Spinal cord (tissue), 10 donors: ENCODE measurements at places on chromosomes 12 and 14. TPM values are rescaled to one million over a fixed set of nuclear protein-coding genes. Genes with fewer than 3 reads are reported as not detected.

Gene PZP
- 0.47 TPM for polyA plus RNA-seq

Gene PLA2G1B
- not detected for polyA plus RNA-seq

Gene CIT
- 54.5 TPM for polyA plus RNA-seq

Gene CLEC4D
- not detected for polyA plus RNA-seq

Gene AICDA
- 0.13 TPM for polyA plus RNA-seq

Gene FSCB
- 0.06 TPM for polyA plus RNA-seq

Gene TUNAR
- polyA plus RNA-seq: 86.4 TPM

Gene SAMD4A
- polyA plus RNA-seq: 17.8 TPM

Gene TAS2R19
- polyA plus RNA-seq: 1.4 TPM

Gene PLEKHD1
- 1.4 TPM for polyA plus RNA-seq

Gene TDRD9
- 1.2 TPM for polyA plus RNA-seq

Gene CABP1
- polyA plus RNA-seq: 26.1 TPM

Gene LHX5
- polyA plus RNA-seq: 13.0 TPM

Gene EEA1
- polyA plus RNA-seq: 17.3 TPM

Gene OTX2
- polyA plus RNA-seq: not detected

Gene CCDC177
- polyA plus RNA-seq: 4.3 TPM

Gene LRP10
- 57.1 TPM for polyA plus RNA-seq

Gene SERPINA10
- 0.13 TPM for polyA plus RNA-seq

Gene SLC5A8
- polyA plus RNA-seq: 0.40 TPM

Gene SERPINA5
- polyA plus RNA-seq: 1.1 TPM

Gene TMEM121
- 24.4 TPM for polyA plus RNA-seq

Gene AMN
- polyA plus RNA-seq: 2.6 TPM

Gene FIGNL2
- 2.2 TPM for polyA plus RNA-seq

Gene PPP4R4
- 8.0 TPM for polyA plus RNA-seq

Gene RESF1
- 19.8 TPM for polyA plus RNA-seq

Gene CEBPE
- polyA plus RNA-seq: not detected

Gene ARMH4
- 15.4 TPM for polyA plus RNA-seq

Gene KIF26A
- polyA plus RNA-seq: 9.7 TPM

Gene ASB8
- 44.9 TPM for polyA plus RNA-seq

Gene KRT2
- 0.25 TPM for polyA plus RNA-seq

Gene TMEM117
- polyA plus RNA-seq: 15.8 TPM

Gene PLEKHH1
- polyA plus RNA-seq: 52.9 TPM

Gene LMO3
- polyA plus RNA-seq: 96.2 TPM

Gene TAS2R9
- not detected for polyA plus RNA-seq

Gene HRK
- polyA plus RNA-seq: 4.2 TPM

Gene CREBL2
- polyA plus RNA-seq: 30.3 TPM
